ENCODE measurements at places on chromosomes 7 and 10. TPM values are rescaled to one million over a fixed set of nuclear protein-coding genes. Genes with fewer than 3 reads are reported as not detected.

Gene GDF2
- 4.5 TPM for total RNA-seq

Gene GATAD1
- 13.6 TPM for total RNA-seq

Gene EIF5AL1
- total RNA-seq, result 0.37 TPM

Gene FAM24B
- total RNA-seq, result 0.34 TPM

DNA sequence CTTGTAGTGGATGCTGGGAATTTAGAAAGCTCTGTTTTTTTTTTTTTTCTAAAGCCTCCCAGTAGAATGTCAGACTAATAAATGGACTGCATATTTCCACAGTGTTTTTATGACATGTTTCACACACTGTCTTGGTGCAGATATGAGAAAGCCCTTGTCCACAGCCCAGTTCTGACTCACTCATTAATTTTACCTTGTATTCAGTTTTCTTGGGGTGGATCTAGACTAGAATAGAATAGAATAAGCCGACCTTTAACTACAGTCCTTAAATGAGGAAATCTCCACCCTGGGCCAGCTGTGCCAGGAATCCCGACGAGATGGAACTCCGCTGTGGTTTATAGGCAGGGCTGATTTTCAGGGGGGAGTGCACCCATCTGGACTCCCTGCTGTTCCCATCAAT lies 274.7 kb downstream of the NRG3 start:
- H3K27ac ChIP-seq, result no peak overlapping the region
- no peak overlapping the region for H3K4me3 ChIP-seq
- H3K36me3 ChIP-seq, result no peaks in the 10 kb centered on the region
- no peak for DNase-seq
- H3K4me1 ChIP-seq, result no peaks in the 10 kb centered on the region
- no peaks in the 10 kb centered on the region for H3K27me3 ChIP-seq

DNA sequence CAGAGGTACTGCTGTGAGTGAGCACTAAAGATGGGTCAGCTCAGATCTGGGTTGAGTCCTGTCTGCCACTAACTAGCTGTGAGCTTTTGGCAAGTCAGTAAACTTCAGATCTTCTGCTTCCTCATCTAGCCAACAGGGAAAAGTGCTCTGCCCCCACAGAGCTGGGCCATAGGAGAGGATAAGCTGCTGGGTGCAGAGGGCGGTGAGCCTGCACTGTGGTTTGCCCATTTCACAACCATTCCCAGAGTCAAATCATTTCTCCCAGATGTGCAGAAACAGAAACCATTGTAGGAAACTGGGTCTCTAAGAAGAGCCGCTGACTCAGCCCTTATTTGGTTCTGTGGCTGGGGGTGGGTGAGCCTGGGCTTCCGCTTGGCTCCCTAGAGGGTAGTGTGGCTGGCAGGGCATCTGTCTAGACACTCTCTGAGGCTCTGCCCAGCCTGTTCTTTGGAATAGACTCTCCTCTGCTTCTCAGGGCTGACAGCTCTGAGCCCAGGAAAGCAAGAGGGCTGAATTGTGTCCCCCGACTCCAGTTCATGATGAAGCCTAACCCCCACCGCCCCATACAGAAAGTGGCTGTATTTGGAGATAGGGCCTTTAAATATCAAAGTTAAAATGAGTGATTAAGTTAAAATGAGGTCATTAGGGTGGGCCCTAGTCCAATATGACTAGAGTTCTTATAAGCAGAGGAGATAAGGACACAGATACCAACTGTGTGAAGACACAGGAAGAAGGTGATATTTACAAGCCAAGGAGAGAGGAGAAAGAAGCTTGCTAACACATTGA lies 29.5 kb upstream of the ARHGAP22 start:
- no peaks in the 10 kb centered on the region for H3K36me3 ChIP-seq
- H3K4me3 ChIP-seq, result no peak overlapping the region
- no peaks in the 10 kb centered on the region for H3K4me1 ChIP-seq

DNA sequence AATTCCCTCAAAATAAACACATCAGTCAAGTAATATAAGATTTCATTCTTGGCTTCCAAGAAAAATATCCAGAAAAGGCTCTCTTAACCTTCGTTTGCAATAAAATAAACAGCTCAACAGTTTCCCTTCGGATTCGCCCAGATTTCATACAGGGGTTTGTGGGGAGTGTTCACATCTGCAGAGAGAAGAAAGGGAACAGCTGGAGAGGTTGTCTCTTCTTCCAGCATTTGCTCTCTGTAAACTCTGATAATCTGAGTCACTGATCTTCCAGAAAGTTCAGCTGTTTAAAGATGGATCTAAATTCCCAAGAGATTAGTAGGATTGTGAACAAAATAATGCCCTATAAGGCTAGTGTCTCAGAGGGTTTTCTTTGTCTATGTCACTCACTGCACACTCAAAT lies 277.9 kb downstream of the HPSE2 start:
- no peak overlapping the region for H3K27ac ChIP-seq
- no peaks in the 10 kb centered on the region for H3K27me3 ChIP-seq
- DNase-seq, result no peak
- H3K4me3 ChIP-seq, result no peak overlapping the region
- no peaks in the 10 kb centered on the region for H3K36me3 ChIP-seq

DNA sequence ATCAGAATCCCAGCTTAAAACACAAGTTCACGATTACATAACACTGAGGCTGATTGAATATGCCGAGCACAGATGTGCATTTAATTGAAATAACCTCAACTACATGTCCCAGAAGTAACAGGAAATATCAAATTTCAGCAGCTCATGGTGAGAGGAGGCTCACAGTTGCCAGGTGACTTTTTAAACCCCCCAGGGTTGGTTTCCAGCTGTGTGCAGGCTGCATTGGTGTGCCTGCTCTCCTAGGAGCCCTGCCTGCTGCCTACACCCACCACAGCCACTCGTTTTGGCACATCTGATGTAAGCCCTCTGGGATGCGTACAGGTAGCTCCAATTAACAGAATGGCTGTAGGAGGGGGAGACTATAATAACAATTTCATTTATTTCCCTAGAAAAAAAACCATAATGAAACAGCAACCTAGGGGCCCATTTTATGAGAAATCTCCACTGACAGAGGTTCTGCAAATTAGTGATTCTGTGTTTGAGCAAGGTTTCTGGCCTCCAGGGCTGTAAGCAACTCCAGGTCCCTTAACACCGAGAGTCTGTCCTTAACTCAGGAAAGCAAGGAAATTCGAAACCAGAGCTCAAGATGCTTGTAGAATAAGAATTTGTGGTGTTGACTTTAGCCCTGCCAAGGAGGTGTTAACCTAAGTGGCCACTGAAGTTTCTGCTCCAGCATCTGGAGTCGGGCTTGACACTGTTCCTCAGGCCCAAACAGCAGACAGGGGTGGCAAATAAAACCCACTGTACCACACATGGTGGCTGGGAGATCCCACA lies 161.9 kb downstream of the BMPER start:
- no peaks in the 10 kb centered on the region for H3K36me3 ChIP-seq
- no peak for DNase-seq
- no peaks in the 10 kb centered on the region for H3K4me1 ChIP-seq
- H3K4me3 ChIP-seq, result no peak overlapping the region

GRCh38 chr10:6053303-6053702 lies 8.9 kb downstream of the IL2RA start:
- peak overlapping the region; percentile 78 for H3K27ac ChIP-seq
- H3K4me3 ChIP-seq, result no peak overlapping the region
- no peak for DNase-seq
- H3K27me3 ChIP-seq, result no peaks in the 10 kb centered on the region

GRCh38 chr7:22208799-22209198 lies 148.2 kb downstream of the RAPGEF5 start:
- H3K4me1 ChIP-seq, result no peaks in the 10 kb centered on the region
- H3K36me3 ChIP-seq, result no peaks in the 10 kb centered on the region
- H3K27me3 ChIP-seq, result no peaks in the 10 kb centered on the region
- DNase-seq, result no peak
- no peak overlapping the region for H3K27ac ChIP-seq

GRCh38 chr10:98020254-98020653 lies 10.2 kb downstream of the CRTAC1 start:
- H3K4me3 ChIP-seq, result no peak overlapping the region
- H3K36me3 ChIP-seq, result no peaks in the 10 kb centered on the region
- H3K27ac ChIP-seq, result no peak overlapping the region
- DNase-seq, result no peak
- no peaks in the 10 kb centered on the region for H3K4me1 ChIP-seq

GRCh38 chr10:112471878-112472487 lies 25.0 kb downstream of the VTI1A start:
- H3K27ac ChIP-seq, result no peak overlapping the region
- no peak overlapping the region for H3K4me3 ChIP-seq
- H3K4me1 ChIP-seq, result peaks cover 15% of the 10 kb centered on the region
- H3K36me3 ChIP-seq, result no peaks in the 10 kb centered on the region

GRCh38 chr10:133126431-133127290 lies 33.4 kb upstream of the KNDC1 start:
- DNase-seq, result peak; percentile 49
- H3K4me1 ChIP-seq, result no peaks in the 10 kb centered on the region
- no peaks in the 10 kb centered on the region for H3K36me3 ChIP-seq
- H3K27me3 ChIP-seq, result no peaks in the 10 kb centered on the region
